ENCODE measurements at places on chromosomes 5 and 9. TPM values are rescaled to one million over a fixed set of nuclear protein-coding genes. Genes with fewer than 3 reads are reported as not detected.
A peak's percentile ranks its signal among the peaks of the same experiment; 100 is the strongest.

DNA sequence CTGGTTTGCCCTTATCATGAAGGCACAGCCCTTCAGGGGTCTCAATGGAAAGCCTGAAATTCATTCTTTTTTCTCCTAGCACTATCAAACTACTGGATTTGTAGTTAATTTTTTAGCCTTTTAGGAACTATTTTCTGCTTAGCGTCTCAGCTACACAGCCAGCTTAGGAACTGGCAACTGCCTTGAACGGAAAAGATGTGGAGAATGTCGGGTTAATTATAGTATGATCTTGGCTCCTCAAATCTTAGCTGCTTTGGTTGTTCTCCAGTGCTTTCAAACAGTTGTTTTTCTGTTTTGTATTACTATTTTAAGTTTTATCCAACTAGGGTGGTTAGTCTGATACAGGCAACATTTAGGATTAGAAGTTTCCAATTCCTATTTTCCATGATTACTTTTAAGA is 44.1 kb downstream of the CCNH start:
- ATAC-seq, result no peak

DNA sequence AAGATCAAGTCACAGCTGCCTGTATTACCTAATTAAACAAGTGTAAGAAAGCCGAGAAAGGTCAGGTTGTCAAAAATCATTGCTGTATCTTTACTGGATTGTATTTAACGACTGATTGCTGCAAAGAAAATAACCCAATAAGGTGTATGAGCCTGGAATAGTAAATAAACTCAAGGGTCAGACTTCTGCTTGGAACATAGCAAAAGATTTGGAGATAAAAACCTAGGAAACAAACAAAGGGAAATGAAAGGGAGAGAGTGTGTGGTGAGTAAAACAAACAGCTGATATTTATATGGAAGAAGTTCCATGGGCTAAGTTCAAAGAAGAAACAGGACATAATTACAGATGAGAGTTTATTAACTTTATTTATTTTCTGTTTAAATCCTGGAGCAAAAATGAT is 354.0 kb downstream of the TLR4 start:
- ATAC-seq, result no peak

- ATAC-seq, result no peak
Observed at GRCh38 chr9:72574156-72574810, 52.9 kb downstream of the TMC1 start.

GRCh38 chr5:54895816-54896341 is 89.5 kb downstream of the ESM1 start:
- peak; percentile 59 for ATAC-seq

DNA sequence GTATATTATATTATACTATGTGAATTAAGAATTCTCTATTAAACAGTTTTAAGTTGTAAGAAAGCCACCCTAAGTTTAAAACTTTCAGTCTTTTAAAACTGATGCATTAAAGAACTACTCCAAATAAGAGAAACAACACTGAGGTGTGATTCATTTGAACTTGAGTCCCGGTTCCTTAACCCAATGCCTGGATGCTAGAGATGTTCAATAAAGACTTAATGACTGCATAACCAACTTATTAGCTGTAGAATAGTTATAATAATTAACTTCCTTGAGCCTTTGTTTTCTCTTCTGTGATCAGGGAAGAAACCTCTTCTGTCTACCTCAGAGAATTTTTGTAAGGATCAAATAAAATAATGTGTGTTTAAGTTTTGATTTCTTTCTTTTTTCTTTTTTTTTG is 45.3 kb upstream of the DENND4C start:
- ATAC-seq, result no peak

GRCh38 chr5:158309088-158309807 is 450.3 kb upstream of the CLINT1 start:
- no peak for ATAC-seq

DNA sequence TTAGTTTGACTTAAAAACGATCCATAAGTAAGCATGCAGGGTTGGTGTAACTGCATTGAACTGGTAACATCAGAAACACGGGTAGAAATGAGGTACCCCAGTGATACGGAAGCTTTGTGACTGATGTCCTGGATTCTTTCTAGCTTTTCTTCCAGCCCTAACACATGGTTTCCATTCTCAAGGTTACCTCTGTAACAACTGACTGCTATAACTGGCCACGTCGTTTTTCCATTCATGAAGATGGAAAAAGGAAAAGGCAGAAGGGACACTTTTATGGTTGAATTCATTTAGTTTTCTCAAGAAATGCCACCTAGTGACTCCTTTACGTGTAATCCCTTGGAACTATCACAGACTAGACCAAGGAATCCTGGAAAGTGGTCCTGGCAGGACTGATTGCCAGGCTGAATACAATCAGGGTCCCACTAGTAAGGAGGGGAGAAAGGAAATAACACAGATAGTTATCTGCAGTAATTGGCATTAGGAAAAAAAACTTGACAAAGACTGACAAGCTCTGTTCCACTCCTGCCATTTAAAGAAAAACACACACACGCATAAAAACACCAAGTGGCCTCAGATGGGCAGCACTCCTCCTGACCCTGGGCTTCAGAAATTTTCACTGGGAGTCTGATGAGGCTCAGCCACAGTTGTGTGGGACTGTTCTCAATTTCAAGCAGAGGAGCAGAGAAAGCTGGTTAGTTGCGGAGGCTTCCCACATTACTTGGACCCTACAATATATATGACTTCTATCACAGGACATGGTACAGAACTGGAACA is 77.5 kb upstream of the ZNF169 start:
- ATAC-seq, result no peak

- no peak for ATAC-seq
Observed at GRCh38 chr5:39578887-39579497, 154.2 kb upstream of the DAB2 start.

- no peak for ATAC-seq
Observed at GRCh38 chr9:77595426-77596095, 52.6 kb downstream of the GNA14 start.

GRCh38 chr5:134975843-134976242 is 8.1 kb downstream of the CATSPER3 start:
- no peak for ATAC-seq

DNA sequence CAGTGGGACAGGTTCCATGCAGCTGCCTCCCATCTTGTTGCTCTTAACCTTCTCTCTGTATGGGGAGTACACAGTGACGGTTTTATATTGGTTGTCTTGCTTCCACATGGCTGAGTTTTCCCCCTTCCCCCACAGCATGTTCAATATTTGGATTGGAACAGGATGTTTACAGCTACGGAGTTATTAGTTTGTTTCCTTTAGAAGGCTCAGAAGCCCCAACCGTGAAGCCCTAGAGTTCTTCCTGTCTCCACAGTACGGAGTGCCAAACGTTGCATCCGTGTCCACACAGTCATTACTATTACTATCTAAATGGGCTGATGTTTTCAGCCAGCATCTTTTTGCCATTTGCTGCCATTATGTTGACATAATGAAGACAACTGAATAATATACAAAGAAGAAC is 277.5 kb downstream of the MARCHF11 start:
- no peak for ATAC-seq

DNA sequence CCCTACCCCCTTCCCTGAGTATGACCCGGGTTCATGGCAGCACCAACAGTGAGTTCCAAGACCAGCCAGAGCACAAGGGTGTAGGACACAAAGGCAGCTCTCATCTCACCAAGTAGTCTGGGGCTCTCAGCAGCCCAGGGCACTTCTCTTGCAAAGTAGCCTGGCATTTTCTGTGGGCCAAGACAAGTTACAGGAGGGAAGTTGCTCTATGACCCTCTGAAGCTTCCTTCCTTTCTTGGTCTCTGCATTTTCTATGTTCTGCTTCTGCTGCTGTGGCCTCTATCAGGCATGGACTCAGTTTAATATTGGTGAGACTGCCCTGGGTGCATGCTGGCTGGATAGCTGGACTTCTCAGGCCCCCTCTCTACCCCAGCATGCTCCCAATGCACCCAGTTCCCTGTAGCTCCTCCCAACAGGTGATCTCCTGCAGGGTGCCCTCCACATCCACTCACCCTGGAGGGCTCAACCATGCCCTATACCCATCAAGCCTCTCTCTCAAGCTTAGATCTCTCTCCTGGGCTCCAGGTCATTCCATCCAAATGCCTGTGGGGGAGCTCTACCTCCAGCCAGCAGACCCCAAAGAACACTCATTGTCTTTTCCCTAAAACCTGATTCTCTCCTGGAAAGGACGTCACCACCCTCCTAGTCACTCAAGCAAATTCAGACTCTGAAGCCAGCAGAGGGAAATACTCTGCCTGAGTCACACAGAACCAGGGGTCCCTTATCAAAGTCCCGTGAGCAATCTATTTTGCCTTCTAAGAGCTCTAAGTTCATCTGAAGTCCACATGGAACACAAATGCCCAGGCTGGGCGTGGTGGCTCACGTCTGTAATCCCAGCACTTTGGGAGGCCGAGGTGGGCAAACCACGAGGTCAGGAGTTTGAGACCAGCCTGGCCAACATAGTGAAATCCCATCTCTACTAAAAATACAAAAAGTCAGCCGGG is 13.8 kb downstream of the TBC1D2 start:
- ATAC-seq, result no peak

DNA sequence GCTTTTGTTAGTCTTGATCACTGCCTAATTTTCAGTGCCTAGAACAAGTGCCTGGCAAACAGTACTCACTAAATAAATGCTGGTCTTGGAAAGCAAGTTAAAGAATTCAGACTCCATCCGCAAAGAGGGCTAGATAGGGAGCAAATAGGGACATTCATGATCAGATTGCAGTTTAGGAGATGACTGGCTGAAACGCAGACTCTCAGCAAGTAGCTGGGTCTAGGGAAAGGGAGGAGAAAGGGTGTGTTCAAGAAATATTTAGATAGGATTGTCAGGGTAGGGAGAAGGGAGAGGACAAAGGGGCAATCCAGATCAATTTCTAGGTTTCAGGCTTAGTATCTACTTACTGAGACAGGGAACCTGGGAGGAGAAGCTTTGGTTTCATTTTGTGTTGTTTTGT is 108.4 kb downstream of the ESM1 start:
- ATAC-seq, result no peak

The F2RL2 gene
- 0.20 TPM for total RNA-seq

The MARCOL gene
- total RNA-seq, result not detected

The CBY3 gene
- not detected for total RNA-seq

The GPX8 gene
- 6.3 TPM for total RNA-seq

The SYK gene
- 60.3 TPM for total RNA-seq

The LSM11 gene
- 2.0 TPM for total RNA-seq

The PAIP1 gene
- total RNA-seq, result 50.4 TPM

The ORM2 gene
- 0.36 TPM for total RNA-seq

The OTP gene
- not detected for total RNA-seq

The SPINK5 gene
- total RNA-seq, result 509 TPM

The SEC16A gene
- 32.0 TPM for total RNA-seq

The PCDHB10 gene
- 0.80 TPM for total RNA-seq

The LCN9 gene
- not detected for total RNA-seq

The WWC1 gene
- 18.5 TPM for total RNA-seq

All from esophagus mucosa (tissue), 1 donor.